CD4-positive, alpha-beta T cell treated with Interleukin-4 for 4 hours (primary cell): ENCODE measurements at places on chromosomes 12 and 14.

DNA sequence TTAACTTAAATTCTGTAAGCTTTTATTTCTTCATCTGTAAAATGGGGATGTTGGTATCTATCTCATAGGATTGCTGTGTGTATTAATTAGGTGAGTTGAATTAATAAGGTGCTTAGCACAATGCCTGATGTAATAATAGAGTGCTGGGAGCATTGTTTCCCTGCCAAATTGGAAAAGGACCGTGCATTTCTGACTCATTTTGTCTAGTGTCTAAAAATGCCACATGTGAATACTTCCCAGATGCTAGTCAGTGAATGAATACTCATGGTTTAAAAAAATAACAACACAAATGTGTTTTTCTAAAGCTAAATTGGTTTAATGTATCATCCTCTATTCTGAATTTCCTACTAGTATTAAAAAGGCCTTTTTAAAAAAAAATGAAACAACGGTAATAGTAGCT, 45.4 kb upstream of the NEDD1 start:
- DNase-seq: no peak

DNA sequence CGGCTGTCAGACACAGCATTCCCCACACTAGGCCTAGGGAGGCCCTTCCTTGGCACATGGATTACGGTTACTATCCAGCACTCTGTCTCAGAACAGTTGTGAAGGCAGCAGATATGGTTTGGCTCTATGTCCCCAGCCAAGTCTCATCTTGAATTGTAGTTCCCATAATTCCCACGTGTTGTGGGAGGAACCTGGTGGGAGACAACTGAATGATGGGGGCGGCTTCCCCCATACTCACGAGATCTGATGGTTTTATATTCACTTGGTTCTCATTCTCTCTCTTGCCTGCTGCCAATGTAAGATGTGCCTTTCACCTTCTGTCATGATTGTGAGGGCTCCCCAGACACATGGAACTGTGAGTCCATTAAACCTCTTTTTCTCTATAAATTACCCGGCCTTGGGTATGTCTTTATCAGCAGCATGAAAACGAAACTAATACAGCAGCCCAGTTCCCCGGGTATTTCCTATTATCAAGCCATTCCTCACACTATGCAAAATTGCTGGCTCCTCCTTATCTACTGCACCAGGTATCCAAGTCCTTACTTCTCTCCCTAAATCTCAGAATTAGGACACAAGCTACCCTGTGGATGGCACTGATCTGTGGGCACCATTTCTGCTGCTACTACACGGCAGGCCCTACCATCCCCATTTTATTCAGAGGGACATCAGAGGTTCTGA, 33.3 kb downstream of the NT5DC3 start:
- DNase-seq: no peak

GRCh38 chr12:72031066-72031465, 92.4 kb downstream of the TPH2 start:
- no peak for DNase-seq

DNA sequence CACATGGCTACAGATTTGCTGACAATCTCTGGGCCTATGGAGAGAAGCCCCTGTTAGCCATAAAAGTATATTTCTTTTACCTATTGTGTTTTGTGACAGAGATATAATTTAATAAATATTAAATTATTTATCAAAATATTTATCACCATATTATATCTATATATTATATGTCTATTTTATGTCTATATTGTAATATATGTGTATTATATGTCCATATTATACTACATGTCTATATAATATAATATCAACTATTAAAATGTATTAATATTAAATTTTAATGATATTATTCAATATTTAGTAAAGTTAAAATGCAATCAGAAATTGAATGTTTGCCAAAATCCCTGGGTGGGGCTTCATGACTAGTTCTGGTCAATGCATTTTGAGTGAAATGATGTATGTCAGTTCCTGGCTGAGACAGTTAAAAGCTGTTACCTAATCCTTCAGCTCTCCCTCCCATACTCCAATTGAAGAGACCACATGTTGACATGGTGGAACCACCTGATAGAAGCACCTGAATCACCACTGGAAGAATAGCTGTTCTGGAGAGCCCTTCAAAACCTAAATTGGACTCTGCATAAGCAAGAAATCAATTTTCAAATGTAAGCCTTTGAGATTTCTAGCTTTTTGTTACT, 357.3 kb upstream of the DDHD1 start:
- DNase-seq: no peak

- DNase-seq: peak; percentile 77
Measured at GRCh38 chr12:26831951-26832821, 808 bp downstream of the ITPR2 start.

- DNase-seq: no peak
Measured at GRCh38 chr12:49276304-49277290, 11.7 kb downstream of the TUBA1C start.

GRCh38 chr12:106140223-106140986, 1.7 kb upstream of the NUAK1 start:
- DNase-seq: no peak

DNA sequence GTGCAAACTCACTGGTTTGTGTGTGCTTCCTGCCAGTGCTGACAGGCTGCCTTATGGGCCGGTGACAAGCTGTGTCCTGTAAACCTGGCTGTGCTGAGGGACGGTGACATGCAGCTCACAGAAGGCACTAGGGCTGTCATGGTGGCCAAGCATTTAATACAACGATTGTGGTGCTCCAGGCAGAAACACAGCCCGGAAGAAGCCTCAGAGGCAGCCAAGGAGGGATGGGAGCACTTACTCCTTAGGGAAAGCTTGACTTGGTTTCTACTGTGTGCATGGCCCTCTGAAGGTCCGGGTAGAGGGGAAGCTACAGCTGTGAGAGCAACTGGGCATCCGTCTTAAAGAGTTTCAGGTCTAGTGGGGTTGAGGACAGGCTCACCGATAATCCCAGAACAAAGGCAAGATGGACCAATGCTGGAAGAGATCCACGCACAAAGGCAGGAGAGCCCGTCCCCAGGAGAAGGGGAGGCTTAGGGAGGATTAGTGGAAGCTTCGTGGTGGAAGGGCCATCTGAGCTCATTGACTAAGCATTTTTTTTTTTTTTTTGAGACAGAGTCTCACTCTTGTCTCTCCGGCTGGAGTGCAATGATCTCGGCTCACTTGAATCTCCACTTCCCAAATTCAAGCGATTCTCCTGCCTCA, 10.7 kb upstream of the MCRS1 start:
- no peak for DNase-seq

GRCh38 chr14:23984891-23985602, 3.7 kb upstream of the DHRS4L2 start:
- no peak for DNase-seq

- no peak for DNase-seq
Measured at GRCh38 chr12:105100998-105101397, 6.5 kb upstream of the WASHC4 start.

- DNase-seq: no peak
Measured at GRCh38 chr12:128240745-128241144, 26.2 kb upstream of the TMEM132C start.

GRCh38 chr12:93785249-93786010, 108.3 kb downstream of the CRADD start:
- DNase-seq: peak; percentile 64

GRCh38 chr12:4220536-4221257, 52.9 kb upstream of the CCND2 start:
- DNase-seq: no peak

DNA sequence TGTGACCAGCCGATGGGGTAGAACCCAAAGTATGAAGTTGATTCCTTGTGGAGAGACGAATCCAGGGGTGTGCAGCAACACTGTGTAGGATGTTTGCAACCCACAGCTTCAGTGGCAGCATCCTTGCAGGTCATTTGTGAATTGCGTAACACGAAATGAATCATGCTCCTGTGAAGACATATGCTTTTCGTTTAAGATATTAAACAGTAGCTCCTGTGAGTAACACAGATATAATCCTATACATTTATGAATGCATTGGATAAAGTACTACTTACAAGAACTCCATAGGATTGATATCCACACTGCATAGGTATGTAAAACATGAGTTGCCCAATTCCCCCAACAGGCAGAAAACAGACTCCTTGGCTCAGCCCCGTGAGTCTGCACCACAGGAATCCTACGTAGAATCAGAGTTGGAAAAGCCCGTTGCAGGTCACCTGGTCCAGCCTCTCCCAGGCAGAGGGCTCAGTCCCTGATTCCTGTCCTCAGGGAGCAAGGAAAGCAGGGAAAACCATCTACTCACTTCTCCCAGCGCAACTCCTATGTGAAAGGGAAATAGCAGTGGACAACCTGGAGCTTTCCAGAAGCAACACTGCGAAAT, 75.8 kb downstream of the GPATCH2L start:
- no peak for DNase-seq

GRCh38 chr14:74941676-74942097, 13.7 kb downstream of the PGF start:
- peak; percentile 63 for DNase-seq

DNA sequence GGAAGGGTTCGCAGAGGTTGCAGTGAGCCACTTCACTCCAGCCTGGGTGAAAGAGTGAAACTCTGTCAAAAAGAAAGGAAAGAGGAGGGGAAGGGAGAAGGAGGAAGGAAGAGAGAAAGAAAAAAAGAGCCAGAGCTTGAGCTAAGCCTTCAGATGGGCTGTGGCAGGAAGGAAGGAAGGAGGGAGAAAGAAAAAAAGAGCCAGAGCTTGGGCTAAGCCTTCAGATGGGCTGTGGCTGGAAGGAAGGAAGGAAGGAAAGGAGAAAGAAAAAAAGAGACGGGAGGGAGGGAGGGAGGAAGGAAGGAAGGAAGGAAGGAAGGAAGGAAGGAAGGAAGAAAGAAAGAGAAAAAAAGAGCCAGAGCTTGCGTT, 13.6 kb upstream of the ANKRD9 start:
- DNase-seq: no peak

DNA sequence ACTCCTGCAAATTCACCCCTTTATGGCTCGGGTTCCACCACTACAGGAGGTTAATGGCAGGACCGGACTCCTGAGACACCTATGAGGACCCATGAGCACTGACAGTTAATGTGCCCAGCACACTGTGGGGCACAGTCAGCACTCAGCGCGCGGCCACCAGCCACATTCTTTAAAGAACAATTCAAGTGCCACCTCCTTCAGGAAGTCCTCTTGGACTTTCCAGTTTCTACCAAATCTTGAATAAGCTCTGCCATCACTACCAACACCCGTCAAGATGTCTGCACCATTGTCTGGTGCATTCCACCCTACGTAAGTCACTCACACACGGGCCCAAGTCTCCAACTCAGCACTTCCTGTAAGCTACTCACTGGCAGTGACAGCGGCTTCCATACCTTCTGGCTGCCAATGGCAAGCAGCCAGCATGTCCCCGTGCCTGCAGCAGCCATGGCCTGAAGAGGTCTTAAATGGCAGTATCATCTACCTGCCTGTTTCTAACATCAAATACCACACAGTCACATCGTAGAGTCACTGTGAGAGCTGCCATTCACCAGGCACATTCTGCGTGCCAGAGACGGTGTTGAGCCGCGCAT, 48.5 kb downstream of the CDC42BPB start:
- no peak for DNase-seq

DNA sequence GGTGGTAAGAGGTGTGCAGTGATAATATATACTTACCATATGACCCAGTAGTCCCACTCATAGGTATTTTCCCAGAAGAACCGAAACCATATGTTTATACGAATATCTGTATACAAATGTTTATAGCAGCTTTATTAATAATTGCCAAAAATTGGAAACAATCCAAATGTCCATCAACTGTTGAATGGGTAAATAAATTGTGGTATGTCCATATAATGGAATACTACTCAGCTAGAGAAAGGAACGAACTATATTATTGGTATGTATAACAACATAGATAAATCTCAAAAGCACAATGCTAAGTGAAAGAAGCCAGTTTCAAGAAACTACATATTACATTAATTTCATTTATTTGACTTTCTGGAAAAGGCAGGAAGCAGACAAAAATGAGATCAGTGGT, 66.1 kb downstream of the TTLL5 start:
- no peak for DNase-seq

- no peak for DNase-seq
Measured at GRCh38 chr12:46134852-46135251, 134.0 kb downstream of the SLC38A1 start.

DNA sequence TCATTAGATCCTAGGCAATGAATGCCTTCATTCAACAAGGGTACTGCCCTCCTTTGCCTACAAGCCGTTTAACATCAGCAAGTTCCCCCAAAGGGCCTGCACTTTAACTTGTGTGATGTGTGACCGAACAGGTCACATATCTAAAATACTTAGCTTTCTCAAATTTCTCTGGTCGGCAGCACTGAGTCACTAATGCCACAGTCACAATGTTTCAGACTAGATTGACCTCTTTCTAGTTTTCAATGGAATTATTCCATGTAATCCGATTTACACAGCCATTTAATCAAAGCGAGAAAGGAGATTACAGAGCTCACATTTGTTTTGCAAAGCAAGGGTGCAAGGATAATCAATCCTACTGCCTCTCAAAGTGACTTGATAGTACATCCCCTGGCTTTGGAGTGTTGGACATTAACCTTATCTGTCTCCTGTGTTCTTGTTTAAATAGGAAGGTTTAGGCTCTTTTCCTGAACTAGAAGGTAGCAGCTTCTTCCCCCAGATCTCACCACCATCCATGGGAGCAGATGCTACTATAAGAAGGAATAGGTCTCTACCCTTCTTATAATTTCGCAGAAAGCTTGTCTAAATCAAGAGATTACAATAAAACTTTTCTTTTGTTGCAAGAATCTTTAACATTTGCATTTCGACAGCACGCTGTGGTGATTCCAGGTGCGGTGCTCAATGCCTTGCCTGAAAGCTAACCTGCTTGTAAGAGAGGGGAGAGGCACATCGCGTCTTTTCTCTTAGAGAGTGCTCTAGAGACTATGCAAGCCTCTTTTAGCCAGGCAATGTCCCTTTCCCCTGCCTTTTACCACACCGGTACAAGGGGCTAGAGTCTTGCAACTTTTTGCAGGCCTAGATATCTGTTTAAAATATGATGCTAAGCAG, 1.8 kb downstream of the KITLG start:
- DNase-seq: no peak

GRCh38 chr12:70275045-70275444, 31.8 kb downstream of the CNOT2 start:
- DNase-seq: no peak

GRCh38 chr12:79217306-79217705, 352.7 kb downstream of the SYT1 start:
- DNase-seq: no peak

- peak; percentile 54 for DNase-seq
Measured at GRCh38 chr12:47990351-47991105, 13.7 kb downstream of the COL2A1 start.

DNA sequence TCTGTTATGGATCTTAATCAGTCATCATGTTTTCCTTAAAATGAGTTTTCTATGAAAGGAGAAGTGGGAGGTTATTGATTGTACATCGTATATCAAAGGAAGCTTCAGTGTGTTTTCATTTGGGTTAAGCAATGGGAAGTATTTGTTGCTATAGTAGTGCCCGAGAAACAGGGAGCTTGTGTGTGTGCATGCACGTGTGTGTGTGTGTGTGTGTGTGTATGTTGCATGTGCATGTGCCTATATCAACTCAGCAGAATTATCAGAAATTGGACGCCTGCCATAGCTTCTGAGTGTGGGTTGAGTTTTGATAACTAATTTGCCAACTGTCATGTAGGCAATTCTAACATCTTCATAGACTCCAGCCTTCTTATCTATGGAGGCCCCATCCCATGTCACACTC, 246.1 kb upstream of the CRY1 start:
- no peak for DNase-seq
